ENCODE measurements at places on chromosomes 2 and 18.

DNA sequence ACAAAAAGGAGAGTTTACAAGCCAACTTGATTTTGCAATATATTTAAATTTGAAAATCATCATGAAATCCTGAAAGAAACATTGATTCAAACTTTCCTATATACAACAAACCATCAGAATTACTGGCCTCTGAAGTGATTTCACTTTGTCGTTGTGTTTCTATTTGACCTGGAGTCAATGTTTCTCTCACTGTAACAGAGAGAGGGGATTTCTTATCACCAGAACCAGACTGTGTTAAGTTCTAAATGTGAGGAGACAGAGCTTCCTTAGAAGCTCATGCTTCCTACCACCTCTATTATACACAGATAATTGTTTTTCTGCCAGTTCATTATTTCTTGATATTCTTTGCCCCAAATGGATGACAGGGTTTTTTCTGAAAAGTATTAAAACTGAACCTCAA is 245.0 kb upstream of the RND3 start:
- DNase-seq = no peak

- DNase-seq = no peak
Observed at GRCh38 chr2:168604252-168604651, 148.2 kb downstream of the CERS6 start.

- DNase-seq = no peak
Observed at GRCh38 chr2:217790195-217790594, 212.6 kb downstream of the TNS1 start.

- DNase-seq = no peak
Observed at GRCh38 chr2:18218160-18218933, 339.9 kb downstream of the KCNS3 start.

- DNase-seq = no peak
Observed at GRCh38 chr2:219126555-219126954, 34.1 kb downstream of the NHEJ1 start.

Data from trophoblast cell (in vitro differentiated cells and primary cell).